Uterus (tissue), 4 donors: ENCODE measurements at places on chromosomes 16 and 17. TPM values are rescaled to one million over a fixed set of nuclear protein-coding genes. Genes with fewer than 3 reads are reported as not detected.
A peak's percentile ranks its signal among the peaks of the same experiment; 100 is the strongest.

DNA sequence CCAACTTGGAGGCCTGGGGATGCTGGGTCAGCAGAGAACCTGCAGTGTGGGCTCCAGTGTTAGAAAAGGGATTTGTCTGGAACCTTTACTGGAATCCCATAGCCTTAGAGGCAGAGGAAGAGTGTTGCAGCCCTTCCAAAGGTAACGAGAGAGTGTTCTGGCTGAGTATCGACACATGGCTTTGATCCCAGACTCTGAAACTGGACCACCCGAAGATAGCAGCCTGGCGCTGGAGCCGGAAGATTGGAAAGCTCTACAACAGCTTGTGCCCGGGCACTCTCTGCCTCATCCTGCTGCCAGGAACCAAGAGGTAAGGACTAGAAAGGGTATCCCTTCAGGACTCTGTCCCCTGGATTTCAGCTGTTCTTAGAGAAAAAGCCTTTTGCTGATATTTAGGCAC lies 39.7 kb downstream of the REXO5 start:
- DNase-seq: no peak
- H3K4me3 ChIP-seq: no peak overlapping the region
- no peaks in the 10 kb centered on the region for H3K36me3 ChIP-seq
- no peak overlapping the region for H3K27ac ChIP-seq
- no peaks in the 10 kb centered on the region for H3K27me3 ChIP-seq

- no peaks in the 10 kb centered on the region for H3K4me1 ChIP-seq
- no peak overlapping the region for H3K27ac ChIP-seq
- no peak for DNase-seq
- no peaks in the 10 kb centered on the region for H3K36me3 ChIP-seq
- no peaks in the 10 kb centered on the region for H3K27me3 ChIP-seq
Observed at GRCh38 chr17:69761011-69761410, 314.0 kb upstream of the KCNJ16 start.

DNA sequence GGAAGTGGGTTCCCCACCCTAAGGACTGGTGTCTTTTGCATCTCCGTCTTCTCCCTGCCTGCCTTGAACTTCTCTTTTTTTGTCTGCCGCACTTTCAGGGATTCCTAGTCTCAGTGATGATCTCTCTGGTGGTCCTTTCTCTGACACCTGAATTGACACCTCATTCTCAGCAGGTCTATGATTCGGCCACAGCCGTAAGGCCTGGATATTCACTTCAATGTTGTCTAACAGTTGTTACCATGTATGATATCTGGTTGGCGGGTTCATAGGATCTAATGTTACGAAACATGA lies 25.1 kb upstream of the SLC47A1 start:
- peak overlapping the region; percentile 98 for H3K27ac ChIP-seq
- no peaks in the 10 kb centered on the region for H3K4me1 ChIP-seq
- H3K4me3 ChIP-seq: peak overlapping the region; percentile 83
- H3K27me3 ChIP-seq: no peaks in the 10 kb centered on the region
- H3K36me3 ChIP-seq: no peaks in the 10 kb centered on the region

The GDPD3 gene
- 2.3 TPM for total RNA-seq

The CYGB gene
- total RNA-seq: 33.2 TPM

The MYLK3 gene
- total RNA-seq: 4.8 TPM
